ENCODE measurements at places on chromosomes 2 and 18. TPM values are rescaled to one million over a fixed set of nuclear protein-coding genes. Genes with fewer than 3 reads are reported as not detected.

GRCh38 chr2:95052804-95053479, 27.4 kb downstream of the MAL start:
- no peak for DNase-seq

DNA sequence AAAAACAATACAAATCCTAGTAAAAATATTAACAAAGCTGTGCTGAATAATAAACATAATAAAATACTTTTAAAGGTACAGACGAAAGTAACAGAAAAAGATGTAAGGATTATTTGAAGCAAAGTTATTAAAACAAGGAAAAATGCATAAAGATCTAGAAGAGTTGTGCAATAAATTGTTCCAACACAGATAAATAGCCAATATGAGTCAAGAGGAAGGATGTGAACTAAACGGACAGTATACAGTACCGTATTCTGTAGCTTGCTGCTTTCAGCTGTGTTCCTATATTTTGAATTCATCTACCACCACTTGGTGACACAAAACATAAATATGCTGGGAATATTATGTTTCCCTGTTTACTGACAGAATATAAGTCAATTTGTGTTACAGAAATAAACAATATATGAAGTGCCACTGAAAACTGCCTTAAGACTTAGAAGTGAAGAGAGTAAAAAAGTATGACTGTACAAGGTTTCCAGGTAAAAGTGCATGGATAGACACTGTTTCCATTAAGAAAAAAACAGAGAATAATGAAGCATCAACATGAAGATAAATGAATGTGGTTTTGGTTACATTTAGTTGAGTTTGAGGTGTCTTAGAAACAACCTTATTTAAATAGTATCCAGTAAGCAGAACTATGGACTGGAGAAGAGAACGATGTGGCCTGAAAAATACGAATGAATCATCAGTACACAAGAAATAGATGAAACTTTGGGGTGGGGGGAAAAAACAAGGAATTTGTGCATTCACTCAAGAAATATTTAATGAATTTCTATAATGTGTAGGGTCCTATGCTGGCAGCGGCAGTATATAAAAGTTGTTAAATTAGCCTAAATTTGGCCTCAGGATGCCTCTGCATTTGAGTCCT, 13.1 kb downstream of the PPP3R1 start:
- DNase-seq, result no peak

DNA sequence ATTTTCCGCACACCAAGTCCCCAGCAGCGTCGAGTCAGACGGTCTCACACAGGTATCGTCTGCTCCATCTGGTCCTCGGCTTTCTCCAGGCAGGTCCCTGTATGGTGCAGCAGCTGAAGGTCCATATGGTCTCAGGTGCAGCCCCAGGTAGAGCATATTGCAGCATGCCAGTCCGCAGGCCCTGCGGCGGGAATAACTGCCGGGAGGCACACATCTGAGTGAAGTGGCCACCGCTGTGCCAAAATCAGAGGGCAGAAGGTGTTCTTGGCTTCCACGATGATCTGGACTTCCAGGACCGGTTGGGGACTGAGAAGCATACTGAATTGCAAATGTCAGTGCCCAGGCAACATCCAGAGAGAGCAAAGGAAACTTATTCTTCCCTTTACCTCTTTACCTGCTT, 320.3 kb downstream of the RNF144A start:
- DNase-seq, result no peak

- no peak for DNase-seq
Observed at GRCh38 chr2:225598897-225599296, 199.4 kb downstream of the NYAP2 start.

DNA sequence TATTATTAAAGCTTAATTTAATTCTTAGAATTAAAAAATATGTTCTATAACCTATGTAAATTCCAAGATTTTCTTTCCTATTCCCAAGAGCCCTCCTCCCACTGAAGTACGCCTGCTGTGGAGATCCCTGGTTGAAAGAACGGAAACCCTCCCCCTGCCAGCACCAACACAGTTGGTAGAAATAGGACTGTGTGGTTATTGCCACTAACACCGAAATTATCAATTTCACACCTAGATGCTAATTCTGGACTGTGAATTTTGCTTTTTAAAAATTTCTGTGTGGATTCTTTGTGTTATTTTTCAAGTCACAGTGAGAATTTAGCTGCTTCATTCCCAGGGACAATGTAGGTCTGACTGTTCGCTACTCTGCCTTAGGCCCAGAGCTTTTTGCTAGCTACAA, 305.8 kb upstream of the HNMT start:
- no peak for DNase-seq

GRCh38 chr2:54629914-54630857, 93.3 kb upstream of the EML6 start:
- no peak for DNase-seq

- no peak for DNase-seq
Observed at GRCh38 chr2:8860239-8860638, 22.8 kb upstream of the KIDINS220 start.

- DNase-seq, result no peak
Observed at GRCh38 chr2:238369591-238370040, 49.3 kb downstream of the TRAF3IP1 start.

DNA sequence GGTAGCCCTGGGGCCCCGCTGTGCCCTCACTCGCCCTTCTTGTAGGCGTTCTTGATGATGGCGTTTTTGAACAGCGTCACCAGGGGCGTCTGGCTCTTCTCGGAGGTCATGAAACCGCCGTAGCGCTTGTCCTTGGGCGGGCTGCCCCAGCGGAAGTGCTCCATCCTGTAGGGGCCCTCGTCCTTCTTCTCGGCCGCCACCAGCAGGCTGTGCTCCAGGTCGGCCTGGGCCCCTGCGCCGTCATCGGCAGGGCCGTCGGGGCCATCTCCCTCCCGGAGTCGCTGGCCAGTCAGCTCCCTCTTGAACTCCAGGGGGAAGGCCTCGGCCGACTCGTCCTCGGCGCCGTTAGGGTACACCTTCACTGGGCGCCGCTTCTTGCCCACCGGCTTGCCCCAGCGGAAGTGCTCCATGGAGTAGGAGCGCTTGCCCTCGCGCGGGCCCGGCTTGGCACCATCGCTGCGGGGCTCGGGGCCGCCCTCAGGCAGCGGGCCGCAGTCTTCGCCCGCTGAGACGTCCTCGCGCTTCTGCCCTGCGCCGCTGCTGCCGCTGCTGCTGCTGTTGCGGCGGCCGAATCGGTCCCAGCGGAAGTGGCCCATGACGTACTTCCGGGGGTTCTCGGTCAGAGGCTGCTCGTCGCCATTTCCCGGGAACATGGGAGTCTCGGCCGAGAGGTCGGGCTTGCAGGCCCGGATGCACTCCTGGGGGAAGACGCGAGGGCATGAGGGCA, 7.2 kb downstream of the POMC start:
- no peak for DNase-seq

DNA sequence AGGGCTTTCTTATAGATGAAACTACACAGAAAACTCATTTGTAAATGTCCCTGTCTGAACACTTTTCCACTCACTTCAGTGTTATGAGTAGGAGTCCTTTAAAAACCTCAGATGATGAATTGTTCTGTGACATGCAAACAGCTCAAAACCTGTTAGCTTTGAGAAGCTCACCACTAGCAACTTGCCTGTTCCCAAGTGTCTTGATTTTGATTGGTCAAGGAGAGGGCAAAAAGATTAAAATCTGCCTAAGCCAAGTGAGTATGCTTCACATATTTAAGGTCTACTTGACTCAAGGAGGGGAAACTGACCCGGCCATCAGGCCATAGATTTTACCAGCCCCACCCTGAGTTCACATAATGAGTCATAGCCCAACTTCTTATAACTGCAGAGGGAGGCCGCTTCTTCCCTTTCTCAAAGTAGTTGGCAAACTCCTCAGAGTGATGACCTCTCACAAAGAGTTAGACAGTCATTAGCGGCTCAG, 45.2 kb upstream of the MEIS1 start:
- DNase-seq, result no peak

- DNase-seq, result no peak
Observed at GRCh38 chr18:596288-596881, 403 bp upstream of the CLUL1 start.

GRCh38 chr2:170820757-170821530, 4.3 kb downstream of the GAD1 start:
- no peak for DNase-seq

- no peak for DNase-seq
Observed at GRCh38 chr2:160245614-160246155, 45.6 kb upstream of the ITGB6 start.

DNA sequence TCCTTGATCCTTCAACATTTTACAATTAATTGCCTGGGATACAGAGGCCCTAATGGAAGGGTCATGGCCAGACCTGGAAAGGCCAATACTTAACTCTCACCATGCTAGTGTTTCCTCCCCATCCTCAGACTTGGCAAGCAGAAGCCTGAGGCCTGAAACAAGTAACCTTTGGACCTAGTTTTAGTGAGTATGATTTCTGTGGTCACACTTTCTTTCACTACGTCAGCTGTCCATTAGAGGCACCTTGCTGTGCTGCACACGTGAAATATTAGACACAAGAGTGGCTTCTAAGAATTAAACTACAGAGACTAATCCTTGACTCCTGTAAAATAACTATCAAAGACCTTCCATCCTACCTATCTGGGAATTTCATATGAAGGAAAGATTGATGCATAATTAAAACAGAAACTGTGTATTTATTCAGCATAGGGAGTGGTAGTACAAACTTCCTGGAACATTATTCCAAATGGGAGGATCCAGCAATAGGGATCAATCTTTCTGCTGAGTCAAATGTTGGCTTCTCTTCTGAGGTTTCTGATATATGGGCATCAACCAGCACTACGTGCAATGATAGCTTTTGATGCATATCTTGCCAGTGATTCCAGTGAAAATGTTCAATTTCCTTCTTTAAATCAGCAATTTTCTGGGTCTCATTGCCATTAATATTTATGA, 249.7 kb downstream of the IKZF2 start:
- no peak for DNase-seq

DNA sequence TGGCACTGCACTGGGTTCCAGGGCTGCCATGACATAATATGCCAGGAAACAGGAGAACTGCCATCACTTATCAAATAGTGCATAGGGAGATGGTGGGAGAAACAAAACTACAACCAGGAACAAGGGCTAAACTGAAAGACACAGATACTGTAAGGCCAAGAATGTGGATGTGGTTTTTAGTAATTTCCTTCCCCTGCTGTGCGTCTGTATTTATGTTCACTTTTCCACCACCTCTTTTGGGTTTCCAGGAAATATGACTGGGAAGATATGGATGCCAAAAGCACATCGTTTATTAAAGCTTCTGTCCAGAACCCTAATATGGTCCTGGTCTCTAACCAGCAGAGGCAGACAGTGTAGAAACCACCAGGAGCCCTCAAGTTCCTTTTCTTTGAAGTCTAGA, 759.7 kb upstream of the FANCL start:
- no peak for DNase-seq

The ITGA4 gene
- total RNA-seq, result 40.3 TPM

The FSHR gene
- not detected for total RNA-seq

The FAP gene
- 37.6 TPM for total RNA-seq

The DNAH6 gene
- 0.85 TPM for total RNA-seq

The EFR3B gene
- 1.4 TPM for total RNA-seq

The APCDD1 gene
- 38.2 TPM for total RNA-seq
